ENCODE measurements at places on chromosomes 7 and 10. TPM values are rescaled to one million over a fixed set of nuclear protein-coding genes. Genes with fewer than 3 reads are reported as not detected.
A peak's percentile ranks its signal among the peaks of the same experiment; 100 is the strongest.

- DNase-seq = no peak
Observed at GRCh38 chr10:68303849-68304412, 27.9 kb upstream of the HNRNPH3 start.

GRCh38 chr7:158255156-158255555 lies 332.5 kb downstream of the PTPRN2 start:
- DNase-seq = no peak

DNA sequence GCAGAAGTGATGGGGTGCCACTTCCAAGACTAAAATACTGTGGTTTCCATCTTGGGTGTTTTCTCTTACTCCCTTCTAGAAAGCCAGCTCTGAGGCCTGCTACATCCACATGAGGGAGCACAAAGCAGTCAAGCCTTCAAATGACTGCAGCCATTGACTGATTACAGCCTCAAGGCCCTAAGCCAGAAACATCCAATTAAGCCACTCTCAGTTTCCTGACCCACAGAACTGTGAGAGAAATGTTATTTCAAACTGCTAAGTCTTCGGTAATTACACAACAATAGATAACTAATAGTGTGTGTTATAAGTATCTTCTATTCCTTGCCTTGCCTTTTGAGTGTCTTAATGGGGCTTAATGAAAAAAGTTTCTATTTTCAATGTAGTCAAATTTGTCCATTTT lies 24.8 kb downstream of the BRAF start:
- peak; percentile 48 for DNase-seq

Gene ASAH2
- 4.6 TPM for total RNA-seq

Gene TAS2R3
- 2.2 TPM for total RNA-seq

DNA sequence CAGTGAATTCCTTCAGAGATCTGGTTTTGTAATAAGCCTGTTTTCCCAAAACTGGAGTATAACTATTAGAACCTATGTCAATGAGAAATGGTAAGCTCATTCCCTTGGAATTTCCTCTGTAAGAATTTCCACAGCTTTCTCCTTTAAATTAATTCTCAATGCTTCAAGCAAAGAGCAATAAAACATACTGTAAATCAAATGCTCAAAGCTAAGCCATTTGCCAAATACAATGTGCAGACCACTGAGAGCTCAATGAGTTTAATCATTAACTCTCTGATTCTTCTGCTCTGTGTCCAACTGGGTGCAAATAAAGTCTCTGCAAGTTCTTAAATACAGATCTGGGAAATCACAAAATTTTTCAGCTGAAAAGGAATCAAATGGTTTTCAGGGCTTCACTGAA lies 227.6 kb upstream of the IMMP2L start:
- DNase-seq = no peak

DNA sequence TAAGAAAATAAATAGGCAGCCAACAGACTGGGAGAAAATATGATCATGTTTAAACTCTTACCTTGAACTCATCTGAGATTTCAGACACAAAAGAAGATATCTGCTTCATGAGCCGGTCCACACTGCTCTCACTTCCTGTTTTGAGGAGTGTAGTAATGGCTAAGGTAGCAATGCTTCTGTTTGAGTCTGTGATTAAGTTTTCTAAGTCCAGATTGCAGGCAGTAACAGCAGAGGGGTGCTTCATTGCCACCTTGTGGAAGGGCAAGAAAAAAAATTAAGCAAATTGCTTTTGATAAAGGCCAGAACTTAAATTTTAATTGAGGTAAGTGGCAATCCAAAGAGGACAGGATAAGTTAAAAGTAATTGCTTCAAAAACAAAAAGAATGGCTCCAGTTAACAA lies 69.1 kb downstream of the MEST start:
- peak; percentile 63 for DNase-seq

Gene VGF
- 0.28 TPM for total RNA-seq

- peak; percentile 72 for DNase-seq
Observed at GRCh38 chr7:1889556-1890181, 219.6 kb downstream of the ELFN1 start.

- DNase-seq = no peak
Observed at GRCh38 chr7:92794831-92795230, 41.5 kb downstream of the CDK6 start.

Gene PRLHR
- total RNA-seq = not detected

Gene CNNM1
- 0.28 TPM for total RNA-seq

DNA sequence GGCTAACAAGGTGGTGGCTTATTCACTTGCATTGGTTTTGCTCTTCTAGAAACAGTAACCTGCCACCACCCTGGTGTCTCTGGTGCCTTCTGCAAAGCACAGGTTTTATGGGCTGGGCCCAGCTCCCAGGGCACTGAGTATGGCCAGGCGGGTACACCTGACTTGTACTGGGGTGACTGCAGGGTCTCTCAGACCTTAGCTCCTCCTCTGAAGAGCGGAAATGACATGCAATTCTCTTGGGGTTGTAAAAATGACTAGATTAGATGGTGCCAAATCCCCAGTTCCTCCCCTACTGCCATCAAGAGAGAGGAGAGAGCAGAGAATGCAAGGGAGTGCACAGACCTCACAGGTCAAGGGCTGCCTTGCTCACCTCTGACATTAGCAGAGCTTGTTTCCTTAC lies 14.7 kb downstream of the ESYT2 start:
- peak; percentile 85 for DNase-seq

Gene KIAA1549
- total RNA-seq = 0.77 TPM

Gene CHRM2
- not detected for total RNA-seq

DNA sequence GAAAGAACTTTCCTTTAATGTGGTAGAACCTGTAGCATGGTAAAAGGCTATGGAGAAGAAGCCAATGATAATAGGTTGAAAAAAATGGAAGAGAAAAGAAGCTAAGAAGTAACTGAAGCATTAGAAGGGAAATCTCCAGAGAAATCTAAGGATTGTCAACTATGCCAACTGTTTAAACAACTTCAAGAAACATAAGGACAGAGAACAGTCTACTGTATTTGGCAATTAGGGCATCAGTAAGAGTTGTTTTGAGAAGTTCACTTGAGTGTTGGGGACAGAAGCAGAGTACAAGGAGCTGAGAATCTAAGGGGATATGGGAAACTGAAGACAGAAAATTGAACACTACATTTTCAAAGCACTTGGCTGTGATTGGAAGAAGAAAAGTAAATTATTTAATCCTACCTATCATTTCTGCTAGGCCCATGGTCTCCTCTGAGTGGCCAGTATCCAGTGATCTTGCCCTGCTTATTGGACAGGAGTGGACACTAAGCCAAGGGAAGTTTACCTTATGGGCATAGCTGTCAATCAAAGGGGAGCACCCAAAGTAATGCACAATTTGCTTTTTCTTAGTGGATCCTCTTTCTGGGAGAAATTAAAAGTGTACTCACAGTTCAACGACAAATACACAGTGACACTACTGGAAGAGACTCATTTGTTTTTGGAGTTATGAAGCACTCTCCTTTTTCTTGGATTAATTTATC lies 56.4 kb upstream of the CCDC71L start:
- DNase-seq = no peak

DNA sequence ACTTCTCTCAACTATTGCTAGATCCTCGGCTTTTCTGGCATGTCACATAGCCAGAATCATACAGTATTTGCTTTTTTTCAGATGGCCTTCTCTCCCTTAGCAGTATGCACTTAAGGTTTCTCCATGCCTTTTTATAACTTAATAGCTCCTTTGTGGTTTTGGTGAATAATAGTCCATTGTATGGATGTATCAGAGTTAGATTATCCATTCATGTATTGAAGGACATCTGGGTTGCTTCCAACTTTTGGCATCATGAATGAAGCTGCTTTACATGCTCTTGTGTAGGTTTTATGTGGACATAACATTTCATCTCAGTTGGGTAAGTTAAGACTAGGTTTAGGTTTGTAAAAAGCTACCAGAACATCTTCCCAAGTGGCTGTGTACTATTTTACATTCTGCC lies 4.6 kb downstream of the ATP5F1C start:
- no peak for DNase-seq

GRCh38 chr10:100245484-100246220 lies 16.3 kb upstream of the CHUK start:
- DNase-seq = no peak

- DNase-seq = no peak
Observed at GRCh38 chr10:97134983-97135382, 50.8 kb downstream of the SLIT1 start.

- no peak for DNase-seq
Observed at GRCh38 chr7:130129011-130129411, 58.7 kb downstream of the KLHDC10 start.

GRCh38 chr7:67470256-67470751 lies 473.7 kb downstream of the TYW1 start:
- no peak for DNase-seq

Gene ELFN1
- not detected for total RNA-seq

DNA sequence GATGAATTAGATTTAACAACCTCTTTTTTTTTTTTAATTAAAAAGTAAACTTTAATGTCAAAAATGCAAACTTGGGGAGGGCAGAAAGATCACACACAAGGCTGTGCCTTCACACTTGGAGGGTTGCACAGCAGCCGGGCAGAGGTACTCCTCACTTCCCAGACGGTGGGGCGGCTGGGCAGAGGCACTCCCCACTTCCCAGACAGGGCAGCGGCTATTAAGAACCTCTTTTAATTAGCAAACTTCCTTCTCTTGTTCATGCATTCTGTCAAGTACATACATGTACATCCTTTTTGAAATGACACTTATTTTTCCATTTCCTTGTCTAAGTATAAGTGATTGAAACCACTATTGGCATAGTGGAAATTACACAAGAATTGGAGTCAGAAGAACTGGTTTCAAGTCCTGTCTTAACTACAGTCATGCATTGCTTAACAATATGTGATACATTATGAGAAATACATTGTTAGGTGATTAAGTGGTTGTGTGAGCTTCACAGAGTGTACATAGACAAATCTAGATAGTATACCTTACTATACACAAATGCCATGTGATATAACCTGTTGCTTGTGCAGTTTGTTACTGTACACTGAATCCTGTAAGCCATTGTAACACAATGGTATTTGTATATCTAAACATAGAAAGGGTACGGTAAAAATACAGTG lies 26.5 kb downstream of the BTRC start:
- no peak for DNase-seq

- DNase-seq = no peak
Observed at GRCh38 chr7:121410829-121411596, 14.9 kb upstream of the FAM3C start.

DNA sequence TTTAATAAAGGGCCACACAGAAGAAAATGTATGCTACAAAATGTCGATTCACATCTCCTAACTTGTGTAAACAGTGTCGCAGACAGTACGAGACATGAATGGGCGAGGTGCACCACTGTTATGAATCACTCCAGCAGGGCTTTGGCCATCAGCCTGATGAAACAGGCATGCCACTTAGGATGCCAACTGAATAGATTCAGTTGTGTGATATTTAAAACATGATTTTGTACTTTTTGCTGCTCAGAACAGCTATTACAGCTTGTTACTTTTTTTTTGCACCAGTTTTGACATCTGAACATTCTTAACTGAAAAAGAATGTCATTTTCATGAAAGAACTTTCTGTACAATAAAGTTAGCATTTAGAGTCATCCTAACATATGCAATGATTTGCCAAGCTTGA lies 138.1 kb downstream of the VTI1A start:
- DNase-seq = no peak

Gene ENO4
- total RNA-seq = not detected

Gene CYP2W1
- not detected for total RNA-seq

- DNase-seq = no peak
Observed at GRCh38 chr10:53477313-53477675, 704.7 kb upstream of the MBL2 start.

DNA sequence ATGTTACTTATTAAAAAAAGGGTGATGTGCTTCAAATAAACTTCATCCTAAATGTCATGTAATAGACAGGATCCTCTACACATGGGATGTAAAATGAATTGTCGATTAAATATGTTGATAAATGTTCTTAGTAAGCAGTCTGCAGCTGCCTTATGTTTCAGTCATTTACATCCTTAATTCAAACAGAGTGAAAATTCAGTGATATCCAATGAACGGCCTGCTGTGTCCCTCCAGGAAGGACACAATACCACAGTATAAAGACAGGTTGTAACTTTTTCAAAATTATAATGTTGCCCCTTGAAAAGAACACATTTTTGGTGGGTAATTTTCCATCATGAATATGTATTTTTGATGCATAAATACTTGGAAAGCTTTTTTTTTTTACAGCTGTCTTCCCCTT lies 266.5 kb upstream of the SEMA3A start:
- DNase-seq = no peak

DNA sequence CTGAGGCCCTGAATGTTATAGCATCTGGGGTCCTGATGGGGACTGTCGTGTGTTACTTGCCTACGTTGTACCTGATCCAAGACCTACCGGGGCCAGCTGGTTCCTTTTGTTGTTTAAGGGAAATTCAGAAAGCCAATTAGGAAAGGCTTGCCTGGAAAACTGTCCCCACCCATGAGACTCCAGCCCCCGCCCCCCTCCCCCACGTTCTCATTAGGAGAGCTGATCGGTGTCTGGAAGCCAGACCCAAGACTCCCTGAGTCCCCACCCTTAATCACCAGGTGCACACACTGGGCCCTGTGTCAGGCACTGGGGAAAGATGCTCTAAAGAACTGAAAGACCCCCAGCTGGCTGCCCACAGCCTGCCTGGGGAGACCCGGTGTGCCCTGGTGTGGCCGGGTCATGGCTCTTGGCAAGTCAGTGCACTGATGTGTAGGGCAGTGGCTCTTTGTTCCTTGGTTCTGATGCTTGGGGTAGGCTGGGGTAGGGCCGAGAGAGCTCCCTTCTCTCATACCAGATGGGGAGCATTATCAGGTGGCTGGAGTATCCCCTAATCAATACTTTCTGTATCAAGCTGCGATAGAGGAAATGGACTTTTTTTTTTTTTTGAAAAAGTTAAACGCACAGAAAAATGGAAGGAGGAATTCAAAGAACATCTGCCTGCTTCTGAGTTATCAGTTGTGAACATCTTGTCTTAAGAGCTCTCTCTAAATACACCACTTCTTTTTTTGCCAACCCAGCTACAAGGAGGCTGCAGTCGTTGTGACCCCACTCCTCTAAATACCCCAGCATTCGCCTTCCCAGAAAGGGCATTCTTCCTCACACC lies 16.9 kb downstream of the TSPAN15 start:
- no peak for DNase-seq

DNA sequence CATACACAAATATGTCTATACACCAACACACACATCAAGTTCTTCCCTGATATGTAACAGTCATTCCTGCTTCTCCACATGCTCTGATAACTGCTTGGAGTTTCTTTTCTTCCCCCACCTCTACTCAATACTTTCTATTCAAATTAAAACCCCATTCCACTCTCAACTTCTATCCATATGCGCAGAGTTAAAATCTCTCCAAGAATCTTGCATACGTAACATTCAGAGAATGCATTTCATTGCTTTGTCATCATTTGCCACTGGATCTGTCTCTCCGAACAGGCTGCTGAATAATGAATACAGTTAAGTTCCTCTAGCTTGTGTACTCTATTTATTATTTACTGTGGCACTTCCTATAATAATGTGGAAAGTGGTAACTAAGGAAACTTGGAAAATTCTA lies 68.8 kb downstream of the DGKB start:
- no peak for DNase-seq

- no peak for DNase-seq
Observed at GRCh38 chr10:66575251-66575855, 350.5 kb upstream of the LRRTM3 start.

Gene GPR26
- not detected for total RNA-seq

GRCh38 chr10:127757033-127757432 lies 20.0 kb downstream of the FOXI2 start:
- no peak for DNase-seq
